Activated CD4-positive, alpha-beta T cell treated with anti-CD3 and anti-CD28 coated beads for 24 hours (primary cell): ENCODE measurements at places on chromosomes 3 and 15.

DNA sequence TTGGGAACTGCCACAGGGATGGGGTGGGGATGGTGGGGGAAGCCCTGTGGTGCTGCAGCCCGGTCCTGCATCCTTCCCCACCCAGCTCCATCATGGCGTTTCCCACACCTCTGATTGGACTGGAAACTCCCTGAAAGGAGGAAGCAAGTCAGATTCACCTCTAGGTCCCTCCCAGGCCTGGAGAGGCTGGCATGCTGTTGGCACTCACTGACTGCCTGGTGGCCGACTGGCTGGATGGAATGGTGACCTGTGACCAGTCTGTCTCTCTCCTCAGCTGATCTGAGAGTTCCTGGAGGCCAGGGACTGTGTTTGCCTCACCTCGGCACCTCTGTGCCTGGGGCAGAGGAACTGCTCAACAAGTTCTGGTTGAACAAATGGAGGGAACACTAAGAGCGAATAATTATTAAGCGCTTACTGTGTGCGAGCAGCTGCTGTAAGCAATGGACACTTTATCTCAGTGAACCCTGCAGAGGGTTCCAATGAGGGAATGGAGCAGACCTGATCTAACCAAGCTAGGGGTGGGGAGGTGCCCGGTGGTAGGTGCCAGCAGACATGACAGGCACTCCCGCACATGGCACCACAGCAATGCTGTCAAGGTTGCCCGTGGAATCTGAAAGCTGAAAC is 3.5 kb upstream of the HHATL start:
- no peak for DNase-seq

DNA sequence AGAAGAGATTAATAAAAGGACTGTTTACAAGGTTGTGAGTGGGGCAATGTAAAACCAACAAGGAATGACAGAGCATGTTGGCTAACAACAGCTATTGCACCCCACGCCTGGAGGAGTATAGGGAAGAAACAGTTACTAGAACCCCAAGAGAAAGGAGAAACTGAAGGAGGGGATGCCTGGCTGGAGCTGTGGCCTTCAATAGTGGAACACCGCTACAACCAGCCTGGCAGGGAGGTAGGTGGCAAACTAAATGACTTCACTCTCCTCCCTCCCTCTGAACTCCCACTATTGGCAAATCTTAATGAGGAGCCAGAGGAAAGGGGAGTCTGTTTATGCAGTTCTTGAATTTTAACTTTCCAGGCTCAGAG is 7.2 kb upstream of the CD47 start:
- no peak for DNase-seq

DNA sequence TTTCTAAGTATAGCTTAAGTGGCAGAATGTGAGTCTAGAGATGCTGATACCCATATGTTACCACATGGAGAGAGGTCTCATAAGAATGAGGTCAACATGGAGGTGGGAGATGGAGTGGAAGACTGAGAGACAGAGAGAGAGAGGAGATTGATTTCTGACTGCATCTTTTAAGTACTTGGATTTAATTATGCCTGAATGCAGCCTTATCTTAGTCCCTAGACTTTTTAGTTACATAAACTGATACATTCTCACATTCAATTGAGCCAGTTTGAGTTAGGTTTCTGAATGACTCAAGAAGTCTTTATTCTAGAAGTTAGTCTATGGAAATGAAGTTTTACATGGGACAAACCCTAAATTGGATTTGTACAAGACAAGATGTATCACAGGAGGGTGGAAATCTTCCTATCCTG is 58.5 kb upstream of the TNFSF10 start:
- DNase-seq = no peak

DNA sequence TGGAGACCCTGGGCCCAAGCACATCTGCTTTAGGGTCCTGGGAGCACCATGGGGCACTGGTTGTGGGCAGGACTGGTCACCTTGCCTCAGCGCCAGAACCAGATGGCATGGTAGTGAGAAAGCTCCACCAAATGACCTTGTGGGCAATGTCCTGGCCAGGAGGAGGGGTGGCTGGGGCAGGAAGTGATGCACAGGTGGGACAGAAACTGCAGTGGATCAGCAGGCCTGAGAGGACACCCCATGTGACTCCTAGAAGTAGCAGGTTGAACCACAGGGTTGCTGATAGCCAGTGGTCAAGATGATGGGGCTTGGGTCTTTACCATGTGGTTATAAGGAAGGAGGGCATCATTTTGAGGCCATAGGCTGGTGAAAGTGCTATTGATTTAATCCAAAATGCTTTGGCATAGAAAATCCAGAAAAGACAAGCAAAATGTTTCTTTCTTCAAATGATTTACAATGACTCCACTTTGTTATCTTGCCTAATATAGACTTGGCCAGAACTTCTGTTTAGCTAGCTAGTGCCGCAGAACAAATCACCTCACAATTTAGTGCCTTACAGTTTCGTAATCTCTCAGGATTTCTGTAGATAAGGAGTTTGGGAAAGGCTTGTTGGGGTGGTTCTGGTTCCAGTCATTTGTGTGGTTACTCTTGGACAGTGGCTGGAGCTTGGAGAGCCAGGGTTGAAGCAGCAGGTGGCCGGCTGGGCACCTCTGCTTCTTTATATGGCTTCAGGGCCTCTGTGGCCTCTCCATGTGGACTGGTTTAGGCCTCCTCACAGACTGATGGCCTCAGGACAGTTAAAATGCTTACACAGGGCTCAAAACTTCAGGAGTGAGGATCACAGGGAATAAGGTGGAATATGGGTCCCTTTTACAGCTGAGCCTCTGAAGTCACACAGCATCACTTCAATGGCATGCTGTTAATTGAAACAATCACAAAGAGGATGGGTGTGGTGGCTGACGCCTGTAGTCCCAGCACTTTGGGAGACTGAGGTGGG is 27.5 kb downstream of the TMEM158 start:
- no peak for DNase-seq

DNA sequence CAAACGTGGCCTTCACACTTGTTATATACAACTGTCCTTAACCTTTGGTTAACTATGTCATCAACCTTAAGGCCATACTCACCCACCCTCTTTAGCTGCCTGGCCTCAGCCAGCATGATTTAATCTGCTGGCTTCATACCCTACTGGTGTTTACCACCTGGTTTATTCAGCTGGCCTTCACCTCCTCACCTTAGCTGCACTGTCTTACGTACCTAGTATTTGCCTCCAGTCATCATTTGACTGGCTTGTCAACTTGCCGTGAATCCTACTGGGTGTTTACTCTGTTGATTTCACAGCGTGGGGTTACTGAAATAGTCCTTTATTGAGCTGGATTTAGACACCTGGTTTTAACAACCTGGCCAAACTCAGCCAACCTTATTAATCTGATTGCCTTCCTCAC is 102.8 kb downstream of the IL12A start:
- no peak for DNase-seq

- no peak for DNase-seq
Observed at GRCh38 chr3:141939759-141940158, 63.3 kb downstream of the ATP1B3 start.

DNA sequence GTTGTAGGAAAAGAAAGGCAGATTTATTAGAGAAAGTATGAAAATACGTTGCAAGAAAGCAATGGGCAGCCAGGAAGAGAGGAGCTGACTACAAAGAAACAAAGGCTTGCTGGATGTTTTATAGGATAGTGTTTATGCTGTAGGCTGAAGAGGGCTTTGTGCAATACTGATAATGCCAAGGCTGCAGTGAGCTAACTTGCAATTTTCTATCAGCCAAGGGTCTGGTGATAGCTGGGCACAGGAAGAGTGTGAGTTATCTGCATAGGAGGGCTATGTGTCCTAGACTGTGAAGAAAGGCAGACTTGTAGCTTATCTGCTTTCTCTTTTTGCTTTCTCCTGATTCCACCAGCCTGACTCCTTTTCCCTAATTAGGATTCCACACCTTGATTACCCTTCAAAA is 51.3 kb upstream of the OSBPL11 start:
- DNase-seq = no peak

GRCh38 chr3:117622171-117622841 is 912.7 kb downstream of the TUSC7 start:
- DNase-seq = no peak

GRCh38 chr3:78496501-78496900 is 1271.3 kb downstream of the ROBO1 start:
- no peak for DNase-seq

DNA sequence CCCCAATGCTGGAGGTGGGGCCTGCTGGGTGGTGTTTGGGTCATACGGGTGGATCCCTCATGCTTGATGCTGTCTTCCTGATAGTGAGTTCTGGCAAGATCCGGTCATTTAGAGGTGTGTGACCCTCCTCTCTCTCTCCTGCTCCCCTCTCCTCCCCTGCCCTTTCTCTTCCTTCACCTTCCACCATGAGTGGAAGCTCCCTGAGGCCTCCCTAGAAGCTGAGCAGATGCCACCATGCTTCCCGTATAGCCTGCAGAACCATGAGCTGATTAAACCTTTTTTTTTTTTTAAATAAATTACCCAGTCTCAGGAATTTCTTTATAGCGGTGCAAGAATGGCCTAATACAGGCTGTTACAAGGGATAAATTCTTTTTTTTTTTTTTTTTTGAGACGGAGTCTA is 36.3 kb upstream of the IQSEC1 start:
- no peak for DNase-seq

DNA sequence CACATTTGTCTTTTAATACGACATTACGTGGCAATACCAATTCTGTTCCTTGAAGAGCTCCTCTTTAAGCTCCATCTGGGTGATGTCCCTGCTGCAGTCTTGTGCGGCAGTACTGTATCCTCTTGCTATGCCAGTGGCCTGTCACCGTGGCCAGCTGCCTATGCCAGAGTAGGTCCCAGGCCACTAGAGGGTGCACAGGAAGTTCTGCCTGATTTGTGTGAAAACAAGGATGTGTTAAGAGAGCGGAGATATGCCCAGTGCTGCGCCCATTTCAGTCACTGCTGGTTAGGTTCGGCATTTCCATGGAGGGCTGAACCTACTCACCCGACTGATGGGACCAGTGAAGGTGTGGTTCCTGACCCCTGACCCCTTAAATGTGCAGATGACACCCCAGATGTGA is 25.2 kb downstream of the NIPA1 start:
- DNase-seq = no peak

- DNase-seq = no peak
Observed at GRCh38 chr3:23836536-23837230, 30.9 kb downstream of the UBE2E1 start.

DNA sequence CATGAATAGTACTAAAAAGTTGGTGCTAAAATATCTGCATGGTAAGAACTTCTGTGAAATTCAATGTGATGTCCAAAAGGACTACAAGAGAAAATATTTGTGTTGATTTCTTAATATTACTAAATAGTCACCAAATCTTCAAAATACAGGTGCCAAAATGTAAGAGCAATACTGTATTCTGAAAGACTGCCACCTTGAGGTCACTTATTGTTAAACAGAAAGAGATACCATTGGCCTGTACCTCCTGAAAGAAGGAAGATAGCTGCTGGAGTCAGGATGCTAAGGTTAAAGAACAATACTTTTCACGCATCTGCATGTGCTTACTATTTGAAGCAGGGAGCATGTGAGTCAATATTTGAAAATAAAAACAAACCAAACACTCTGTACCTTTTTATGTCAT is 72.0 kb upstream of the LSAMP start:
- no peak for DNase-seq

- no peak for DNase-seq
Observed at GRCh38 chr15:81047928-81048327, 47.2 kb downstream of the TLNRD1 start.

- DNase-seq = no peak
Observed at GRCh38 chr15:100531823-100532327, 3.1 kb upstream of the CERS3 start.

- no peak for DNase-seq
Observed at GRCh38 chr15:85748729-85749128, 46.0 kb downstream of the KLHL25 start.

DNA sequence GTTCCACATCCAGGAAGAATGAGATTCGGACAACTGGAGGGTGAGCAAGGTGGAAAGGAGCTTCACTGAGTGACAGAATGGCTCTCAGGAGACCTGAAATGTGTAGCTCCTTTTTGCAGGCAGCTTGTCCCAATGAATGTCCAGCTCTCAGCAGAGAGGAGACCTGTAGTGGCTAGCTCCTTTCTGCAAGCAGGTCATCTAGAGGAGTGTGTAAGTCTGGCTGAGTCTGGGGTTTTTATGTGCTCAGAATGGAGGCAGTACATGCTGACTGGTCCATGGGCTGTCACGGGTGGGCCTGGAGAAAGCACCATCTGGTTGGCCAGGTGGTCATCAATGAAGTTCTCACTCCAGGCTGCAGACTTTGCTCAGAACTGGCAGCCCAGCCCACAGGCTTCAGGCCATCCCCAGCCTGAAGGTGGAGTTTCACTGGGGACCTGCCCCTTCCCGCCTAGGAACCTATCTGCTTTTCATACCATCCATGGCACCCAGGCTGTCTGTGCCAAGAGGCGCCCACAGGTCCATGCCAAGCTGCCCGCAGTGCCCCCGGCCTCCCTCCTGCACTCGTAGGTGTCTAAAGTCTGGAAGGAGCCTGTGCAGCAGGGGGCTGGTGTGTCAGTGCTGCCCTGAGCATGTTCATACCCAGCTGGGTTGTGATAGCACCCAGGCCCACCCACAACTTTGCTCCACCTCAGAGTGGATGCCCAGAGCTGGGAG is 276.6 kb downstream of the UBE2E2 start:
- no peak for DNase-seq

GRCh38 chr3:195197765-195198425 is 73.1 kb downstream of the XXYLT1 start:
- no peak for DNase-seq

DNA sequence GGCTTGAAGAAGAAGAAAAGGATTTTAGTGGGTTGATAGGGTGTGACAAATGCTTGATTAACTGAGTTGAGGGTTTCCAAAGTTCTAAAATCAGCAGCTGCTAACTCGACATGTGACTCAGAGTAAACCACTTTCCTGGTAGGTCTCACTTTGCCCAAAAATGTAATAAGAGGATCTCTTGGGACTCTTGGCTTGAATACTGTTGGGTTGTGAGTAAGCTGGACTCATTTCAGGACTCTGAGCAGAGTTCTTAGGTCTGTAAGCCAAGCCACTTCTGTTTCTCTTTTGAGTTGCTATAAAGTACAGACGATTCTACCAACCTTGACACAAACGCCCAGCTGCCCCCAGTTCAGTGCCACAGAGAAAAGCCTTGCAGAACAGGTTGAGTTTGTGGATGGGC is 241.1 kb downstream of the ZNF621 start:
- no peak for DNase-seq

DNA sequence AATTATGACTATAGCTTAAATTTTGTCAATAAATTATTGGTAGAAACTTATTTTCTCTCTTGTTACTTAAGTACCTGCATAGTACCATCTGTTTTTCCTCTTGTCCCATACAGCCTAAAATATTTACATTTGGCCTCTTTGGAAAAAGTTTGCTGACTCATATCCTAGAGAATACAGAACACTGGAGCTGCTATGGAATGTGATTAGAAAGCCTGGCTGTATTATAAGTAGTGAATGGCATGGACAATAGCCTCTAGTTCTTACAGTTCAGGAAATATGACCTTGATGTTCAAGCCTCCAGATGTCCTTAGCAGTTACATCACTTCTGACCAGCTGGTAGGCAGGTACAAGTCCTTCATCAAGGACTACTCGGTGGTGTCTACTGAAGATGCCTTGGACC is 28.3 kb downstream of the ST8SIA2 start:
- DNase-seq = no peak

GRCh38 chr15:40498891-40499290 is 28.1 kb downstream of the CHST14 start:
- no peak for DNase-seq

- no peak for DNase-seq
Observed at GRCh38 chr3:12593473-12593872, 36.6 kb downstream of the MKRN2 start.
